ENCODE measurements at places on chromosomes 5 and 9.

GRCh38 chr9:119961774-119962424 lies 592.7 kb upstream of the BRINP1 start:
- no peaks in the 10 kb centered on the region for H3K36me3 ChIP-seq
- H3K4me3 ChIP-seq: no peak overlapping the region
- H3K27ac ChIP-seq: no peak overlapping the region
- no peaks in the 10 kb centered on the region for H3K4me1 ChIP-seq
- H3K27me3 ChIP-seq: no peaks in the 10 kb centered on the region
- no peak for DNase-seq

DNA sequence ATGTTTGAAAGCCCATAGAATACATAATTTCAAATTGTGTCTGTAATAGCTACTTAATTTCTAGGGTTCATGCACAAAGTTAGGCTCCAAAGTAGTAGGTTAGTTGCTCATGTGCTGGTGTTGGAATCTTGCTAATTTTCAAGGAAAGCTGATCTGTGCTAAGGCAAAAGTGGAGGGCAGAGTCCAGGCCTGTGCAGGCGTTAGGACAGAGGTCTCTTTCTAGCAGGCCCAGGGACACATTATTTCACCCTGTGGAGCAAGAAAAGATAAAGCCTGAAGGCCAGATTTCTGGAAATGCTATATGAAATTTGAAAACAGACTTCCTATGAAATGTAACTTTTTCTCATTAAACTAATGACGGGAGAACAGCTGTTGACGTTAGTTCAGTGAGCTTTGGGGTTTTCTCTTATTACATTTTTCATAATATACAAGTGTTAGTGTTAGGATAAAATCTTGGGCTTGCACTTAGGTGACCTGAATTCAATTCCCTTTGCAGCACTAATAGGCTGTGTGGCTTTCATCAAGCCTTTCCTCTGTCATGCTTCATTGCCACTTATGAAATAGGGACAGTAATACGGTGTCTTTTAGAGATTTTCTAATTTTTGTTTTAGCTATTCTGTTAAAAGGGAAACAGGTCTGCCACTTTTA lies 196.7 kb upstream of the HAPLN1 start:
- H3K4me1 ChIP-seq: no peaks in the 10 kb centered on the region
- no peak for DNase-seq

GRCh38 chr9:109861499-109861898 lies 81.5 kb downstream of the PALM2AKAP2 start:
- H3K4me1 ChIP-seq: no peaks in the 10 kb centered on the region
- no peaks in the 10 kb centered on the region for H3K36me3 ChIP-seq
- DNase-seq: no peak
- no peak overlapping the region for H3K27ac ChIP-seq

GRCh38 chr9:38263532-38263931 lies 129.0 kb upstream of the ALDH1B1 start:
- no peak overlapping the region for H3K27ac ChIP-seq
- no peaks in the 10 kb centered on the region for H3K27me3 ChIP-seq
- no peaks in the 10 kb centered on the region for H3K36me3 ChIP-seq
- DNase-seq: no peak

- H3K27me3 ChIP-seq: peaks cover 6% of the 10 kb centered on the region
- no peaks in the 10 kb centered on the region for H3K4me1 ChIP-seq
- no peaks in the 10 kb centered on the region for H3K36me3 ChIP-seq
- H3K4me3 ChIP-seq: no peak overlapping the region
- no peak for DNase-seq
- H3K27ac ChIP-seq: no peak overlapping the region
Measured at GRCh38 chr9:115596746-115597080, 478.8 kb upstream of the TNC start.

- H3K4me1 ChIP-seq: no peaks in the 10 kb centered on the region
- no peaks in the 10 kb centered on the region for H3K36me3 ChIP-seq
- no peak overlapping the region for H3K4me3 ChIP-seq
- DNase-seq: no peak
- no peak overlapping the region for H3K27ac ChIP-seq
Measured at GRCh38 chr9:102439583-102439982, 555.5 kb upstream of the CYLC2 start.

DNA sequence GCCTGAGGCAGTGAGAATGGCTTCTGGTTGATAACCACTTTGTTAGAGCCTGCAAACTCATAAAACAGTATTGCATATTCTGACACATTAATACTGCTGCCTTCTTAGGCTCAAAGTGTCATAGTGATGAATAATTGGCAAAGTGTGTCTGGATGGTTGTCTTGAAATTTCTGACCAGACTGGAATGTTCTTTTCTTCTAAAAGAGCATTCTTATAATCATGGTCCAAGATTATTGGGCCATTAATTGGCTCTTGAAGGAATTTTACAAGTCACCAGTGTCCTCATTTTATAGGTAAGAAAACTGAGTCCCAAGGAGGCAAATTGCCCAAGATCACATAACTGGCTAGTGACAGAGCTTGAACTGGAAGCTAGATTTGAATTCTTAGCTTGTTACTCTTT lies 111.7 kb downstream of the PCSK1 start:
- no peak for DNase-seq
- no peaks in the 10 kb centered on the region for H3K27me3 ChIP-seq
